Activated CD8-positive, alpha-beta memory T cell treated with anti-CD3 and anti-CD28 coated beads, Interleukin-2, amount 10 ng/mL, durations not matched to agents 7 days and 5 days (primary cell): ENCODE measurements at places on chromosomes 2 and 18. TPM values are rescaled to one million over a fixed set of nuclear protein-coding genes. Genes with fewer than 3 reads are reported as not detected.

DNA sequence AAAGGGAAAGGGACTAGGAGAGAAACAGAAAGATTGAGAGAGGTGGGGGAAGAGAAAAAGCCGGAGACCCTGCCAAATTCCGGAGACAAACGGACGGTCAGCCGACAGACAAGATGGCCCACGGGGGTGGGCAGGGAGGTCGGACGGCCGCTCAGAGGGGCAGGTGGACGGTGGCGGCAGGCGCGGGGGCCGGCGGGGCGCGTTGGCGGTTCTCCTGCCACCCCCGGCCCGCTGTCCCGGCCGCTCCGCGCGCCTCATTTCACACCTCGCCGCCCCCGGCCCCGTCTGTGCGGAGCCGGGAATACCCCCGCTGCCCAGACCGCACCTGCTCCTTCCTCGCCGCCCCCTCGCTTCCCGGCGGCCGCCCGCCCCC lies 935 bp downstream of the SLC30A3 start:
- H3K4me1 ChIP-seq = peaks cover 22% of the 10 kb centered on the region
- H3K27me3 ChIP-seq = peaks cover 50% of the 10 kb centered on the region
- no peak overlapping the region for H3K4me3 ChIP-seq
- no peak for DNase-seq
- H3K27ac ChIP-seq = no peak overlapping the region

- peaks cover 1% of the 10 kb centered on the region for H3K4me1 ChIP-seq
- H3K27me3 ChIP-seq = no peaks in the 10 kb centered on the region
- no peak overlapping the region for H3K4me3 ChIP-seq
- DNase-seq = no peak
- H3K36me3 ChIP-seq = no peaks in the 10 kb centered on the region
Observed at GRCh38 chr18:5969989-5970403, 74.7 kb upstream of the TMEM200C start.

- no peaks in the 10 kb centered on the region for H3K27me3 ChIP-seq
- H3K4me1 ChIP-seq = no peaks in the 10 kb centered on the region
- no peak overlapping the region for H3K27ac ChIP-seq
Observed at GRCh38 chr2:142862847-142863246, 14.6 kb upstream of the KYNU start.

Gene TACR1
- total RNA-seq = not detected

Gene TMEM169
- 0.75 TPM for total RNA-seq
